Cerebellar cortex (tissue), 1 donor: ENCODE measurements at places on chromosomes 7 and 10.

DNA sequence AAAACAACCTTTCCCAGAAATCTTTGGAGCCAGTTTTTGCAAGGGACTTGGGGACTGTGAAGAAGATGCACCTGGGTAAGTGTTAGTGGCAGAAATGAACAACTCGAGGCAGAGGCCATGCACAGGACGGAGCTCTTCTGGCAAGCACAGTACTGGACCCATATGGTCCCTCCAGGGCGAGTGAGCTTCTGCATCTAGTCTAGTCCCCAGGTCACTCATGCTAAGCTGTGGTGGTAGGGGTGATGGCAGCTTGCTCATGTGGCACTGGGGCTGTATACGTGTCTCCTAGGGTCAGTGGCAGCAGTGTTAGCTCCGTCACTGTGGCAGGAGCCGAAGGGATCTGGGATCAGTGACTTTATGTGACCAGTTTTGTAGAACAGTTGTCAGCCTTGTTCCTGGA is 9.3 kb upstream of the LRRC61 start:
- DNase-seq, result no peak

- DNase-seq, result no peak
These were observed 292.5 kb downstream of the GFRA1 start for GRCh38 chr10:115980470-115980869.

- DNase-seq, result peak; percentile 52
These were observed 57.6 kb upstream of the HBP1 start for GRCh38 chr7:107111196-107111595.

DNA sequence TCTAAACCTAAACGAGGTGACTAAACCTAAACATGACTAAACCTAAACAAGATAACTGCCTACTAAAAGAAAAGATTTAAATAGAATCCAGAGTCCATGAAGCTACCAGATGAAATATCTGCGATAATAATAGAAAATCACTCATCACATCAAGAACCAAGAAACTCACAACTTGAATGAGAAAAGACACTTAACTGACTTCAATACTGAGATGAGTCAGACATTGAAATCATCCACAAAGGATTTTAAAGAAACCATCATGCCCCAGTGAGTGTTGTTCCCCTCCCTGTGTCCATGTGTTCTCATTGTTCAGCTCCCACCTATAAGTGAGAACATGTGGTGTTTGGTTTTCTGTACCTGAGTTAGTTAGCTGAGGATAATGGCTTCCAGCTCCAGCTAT is 416.0 kb downstream of the CALN1 start:
- no peak for DNase-seq
